ENCODE measurements at places on chromosomes 4 and X.

GRCh38 chr4:70473679-70474078, 1.7 kb downstream of the MUC7 start:
- DNase-seq, result no peak

DNA sequence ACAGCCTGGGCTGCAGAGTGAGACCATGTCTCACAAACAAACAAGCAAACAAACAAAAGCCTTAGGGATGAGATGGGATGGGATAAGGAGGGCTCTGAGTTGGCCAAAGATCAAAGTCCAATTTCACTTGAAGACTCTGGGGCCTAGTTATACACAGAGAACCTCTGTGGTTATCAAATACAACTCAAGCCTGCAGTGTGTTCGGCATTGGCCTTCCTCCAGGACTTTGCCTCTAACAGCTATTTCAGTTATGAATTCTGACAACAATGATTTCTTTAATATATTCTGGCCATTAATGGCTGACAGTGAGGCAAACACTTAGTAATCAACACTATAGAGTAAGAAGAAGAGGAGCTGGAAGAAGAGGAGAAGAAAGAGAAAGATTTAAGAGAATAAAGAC, 171.1 kb downstream of the PDGFRA start:
- DNase-seq, result no peak

GRCh38 chrX:65758505-65758904, 91.1 kb downstream of the MSN start:
- no peak for DNase-seq

DNA sequence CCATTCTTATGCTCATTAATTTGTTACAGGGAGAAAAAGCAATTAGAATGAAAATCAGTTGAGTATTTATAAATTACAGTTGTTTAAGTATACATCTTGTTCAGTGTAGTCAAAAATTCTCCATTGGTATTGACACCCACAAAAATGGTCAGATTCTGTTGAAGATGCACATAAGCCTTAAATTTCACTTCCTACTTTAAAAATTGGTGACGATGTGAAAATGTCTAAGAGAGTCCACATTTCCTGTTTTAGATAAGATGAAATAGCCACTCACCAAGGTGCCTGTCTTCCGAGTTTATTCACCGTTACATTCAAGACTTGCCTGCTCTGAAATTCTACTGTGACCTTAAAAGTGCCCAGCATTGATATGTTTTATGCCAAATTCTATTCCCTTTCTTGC, 93.6 kb downstream of the GPR143 start:
- DNase-seq, result no peak

DNA sequence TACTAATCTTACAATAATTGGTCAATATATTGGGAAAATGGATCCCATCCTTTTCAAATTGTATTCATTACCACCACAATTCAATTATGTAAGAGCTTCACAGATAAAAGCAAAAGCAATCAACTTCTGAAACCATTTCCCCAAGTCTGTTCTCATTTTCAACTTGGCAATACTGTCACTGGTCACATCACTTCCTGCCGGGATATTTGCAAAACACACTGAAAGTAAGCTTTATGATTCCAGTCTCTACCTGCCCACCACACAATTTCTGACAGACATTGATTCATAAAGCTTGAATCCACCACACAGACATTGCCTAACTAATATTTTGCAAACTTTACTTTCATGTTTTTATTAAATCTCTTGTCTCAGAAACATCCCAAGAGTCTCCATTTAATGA, 53.6 kb downstream of the LIN54 start:
- no peak for DNase-seq

Data from NCI-H1694 (cell line).